ENCODE measurements at places on chromosomes 5 and 9.

- peak; percentile 34 for DNase-seq
Observed at GRCh38 chr5:59798862-59799667, 94.5 kb downstream of the PDE4D start.

DNA sequence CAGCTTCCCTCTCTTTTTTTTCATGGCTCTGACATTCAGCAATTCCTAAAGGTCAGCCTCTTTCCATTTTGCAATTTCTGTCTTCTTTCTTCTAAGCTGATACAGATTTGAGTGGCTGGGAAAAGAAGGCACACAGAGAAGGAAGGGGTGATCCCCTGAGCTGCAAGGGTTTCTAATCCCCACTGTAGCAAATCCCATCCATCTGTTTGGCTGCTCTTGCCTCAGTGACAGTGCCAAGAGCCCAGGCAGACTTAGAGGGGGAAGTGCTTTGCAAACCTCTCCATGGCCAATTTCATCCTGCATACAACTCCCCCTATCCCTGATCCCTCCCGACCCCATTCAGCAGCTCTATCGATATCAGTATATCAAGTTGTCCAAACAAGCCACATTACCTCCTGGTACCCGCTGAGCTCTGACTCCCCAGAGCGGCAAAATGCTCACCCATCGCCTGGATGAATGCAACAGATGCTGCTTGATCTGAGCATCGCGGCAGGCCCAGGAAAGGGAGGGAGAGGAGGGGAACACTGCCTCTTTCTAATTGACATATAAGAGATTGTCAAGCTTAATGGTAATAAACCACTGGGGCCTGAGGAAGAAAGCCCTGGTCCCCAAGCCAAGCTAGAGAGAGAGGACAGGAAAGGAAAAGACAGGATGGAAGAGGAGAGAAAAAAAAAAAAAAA is 268.9 kb downstream of the ASTN2 start:
- DNase-seq = no peak

DNA sequence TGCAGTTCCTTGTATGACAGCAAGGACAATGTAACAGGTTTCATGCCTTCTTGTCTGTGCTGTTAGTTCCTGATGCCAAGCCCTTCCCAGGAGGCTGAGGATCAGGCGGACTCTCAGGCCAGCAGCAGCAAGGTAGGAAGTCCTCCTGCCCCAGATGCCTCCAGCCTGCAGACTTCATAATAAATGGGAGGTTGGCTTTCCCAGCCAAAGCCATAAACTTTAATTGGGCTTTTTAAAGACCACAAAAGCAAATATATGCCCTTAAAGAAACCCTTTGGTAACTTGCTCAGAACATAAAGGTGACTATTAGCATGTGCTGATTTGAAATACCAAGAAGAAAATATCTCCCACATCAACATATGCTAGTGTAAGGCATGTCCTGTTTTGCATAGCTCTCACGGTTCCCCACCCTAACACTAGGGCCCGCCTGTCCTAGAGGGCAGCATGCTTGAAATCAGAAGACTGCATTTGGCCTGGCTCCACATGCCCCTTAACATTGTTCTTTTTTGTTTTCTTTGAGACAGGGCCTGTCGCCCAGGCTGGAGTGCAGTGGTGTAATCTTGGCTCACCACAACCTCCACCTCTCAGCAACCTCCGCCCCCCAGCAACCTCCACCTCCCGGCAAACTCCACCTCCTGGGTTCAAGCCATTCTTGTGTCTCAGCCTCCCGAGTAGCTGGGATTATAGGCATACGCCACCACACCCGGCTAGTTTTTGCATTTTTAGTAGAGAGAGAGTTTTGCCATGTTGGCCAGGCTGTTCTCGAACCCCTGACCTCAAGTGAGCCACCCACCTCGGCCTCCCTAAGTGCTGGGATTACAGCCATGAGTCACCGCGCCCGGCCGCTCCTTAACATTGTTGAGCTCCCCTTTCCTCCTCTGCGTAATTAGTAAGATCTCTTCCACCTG is 44.6 kb upstream of the FCN1 start:
- DNase-seq = no peak

DNA sequence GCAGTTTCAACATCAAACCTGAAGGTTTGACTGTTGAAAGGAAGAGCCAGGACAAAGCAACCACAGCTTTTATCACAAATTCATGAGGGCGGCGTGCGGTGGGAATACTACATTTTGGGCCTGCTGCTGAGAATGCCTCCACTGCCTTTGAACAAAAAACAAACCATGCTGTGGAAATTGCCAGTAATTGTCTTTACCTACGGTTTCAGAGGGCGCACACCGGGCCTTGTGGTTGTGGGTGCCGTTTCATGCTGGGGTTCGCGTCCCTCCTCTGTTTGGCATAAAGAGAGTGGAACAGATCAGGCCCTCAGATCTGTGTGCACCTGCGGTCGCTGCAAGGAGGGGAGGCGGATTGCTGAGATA is 27.6 kb upstream of the TCF7 start:
- DNase-seq = no peak

GRCh38 chr9:115712981-115713380 is 440.6 kb upstream of the PAPPA start:
- DNase-seq = no peak

- DNase-seq = no peak
Observed at GRCh38 chr5:150196514-150196913, 6.7 kb downstream of the SLC6A7 start.

DNA sequence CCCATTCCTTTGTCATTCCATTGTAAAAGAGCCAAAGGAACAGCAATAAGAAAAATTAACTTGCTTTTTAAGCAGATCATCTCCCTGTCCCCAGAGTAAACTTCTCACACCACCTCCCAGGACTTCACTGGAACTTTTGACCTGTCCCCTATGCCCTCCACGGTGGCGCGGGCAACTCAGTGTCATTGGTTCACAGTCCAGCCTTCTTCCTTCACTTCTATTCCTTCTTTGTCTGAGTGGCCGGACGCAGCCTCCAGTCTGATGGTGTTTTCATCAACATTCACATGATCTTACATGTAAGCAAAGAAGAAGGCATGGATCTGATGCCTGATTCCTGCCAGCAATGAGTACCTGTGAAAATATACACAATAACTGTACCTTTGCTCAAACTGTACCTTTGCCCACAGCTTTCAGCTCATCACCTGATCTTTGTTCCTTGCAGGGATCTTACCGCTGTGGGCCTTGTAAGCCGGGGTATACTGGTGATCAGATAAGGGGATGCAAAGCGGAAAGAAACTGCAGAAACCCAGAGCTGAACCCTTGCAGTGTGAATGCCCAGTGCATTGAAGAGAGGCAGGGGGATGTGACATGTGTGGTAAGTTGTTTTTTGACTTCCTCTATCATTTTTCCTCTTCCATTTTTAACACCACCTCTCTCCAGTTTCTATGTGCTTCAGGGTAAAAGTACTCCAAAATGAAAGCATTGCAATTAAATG is 32.5 kb downstream of the THBS4 start:
- DNase-seq = no peak

DNA sequence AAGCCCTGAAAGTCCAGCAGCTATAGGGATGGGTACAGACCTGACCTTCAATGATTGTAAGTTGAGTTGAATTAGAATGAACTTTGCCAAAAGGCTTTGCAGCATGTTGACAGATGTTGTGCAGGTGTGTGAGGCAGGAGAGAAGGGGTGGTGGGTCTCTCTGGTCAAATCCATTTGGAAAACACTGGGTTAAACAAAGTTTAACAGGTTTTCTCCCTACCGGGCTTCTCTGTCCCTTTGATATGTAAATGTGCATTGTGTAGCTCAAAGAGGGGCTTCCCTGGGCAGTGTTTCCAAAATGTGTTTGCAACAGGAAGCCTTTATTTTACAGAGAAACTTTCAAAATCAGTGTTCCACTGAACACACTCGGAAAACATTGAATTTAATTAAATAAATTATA is 72.1 kb upstream of the BRINP1 start:
- DNase-seq = no peak

DNA sequence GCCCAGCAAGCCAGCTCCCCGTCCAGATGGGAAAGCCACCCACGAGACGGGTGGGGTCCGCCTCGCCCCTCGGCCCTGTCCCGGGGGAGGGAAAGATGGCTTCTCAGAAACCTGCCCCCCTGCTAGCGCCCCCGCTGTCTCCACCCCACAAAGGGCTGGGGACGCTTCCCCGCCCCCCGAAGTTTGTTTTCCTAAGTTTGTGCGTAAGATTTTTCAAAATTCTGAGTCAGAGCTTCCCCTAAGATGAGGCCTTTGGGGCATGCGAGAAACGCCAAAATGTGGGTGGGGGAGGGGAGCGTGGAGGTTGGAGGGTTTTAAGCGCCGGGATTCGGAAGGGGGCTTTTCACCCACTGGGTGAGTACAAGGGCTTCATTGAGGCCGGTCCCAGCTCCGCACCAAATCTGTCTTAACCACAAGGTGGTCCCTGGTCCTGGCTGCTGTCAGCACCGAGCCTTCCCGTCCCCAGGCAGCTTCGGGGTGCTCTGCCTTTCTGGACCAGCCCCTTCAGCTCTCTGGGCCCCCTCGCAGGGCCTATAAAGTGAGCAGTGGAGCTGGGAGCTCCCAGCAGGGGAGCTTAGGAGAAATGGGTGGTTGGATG is 32.3 kb downstream of the PRRX2 start:
- peak; percentile 53 for DNase-seq

- DNase-seq = peak; percentile 6
Observed at GRCh38 chr9:97109194-97109811, 70.4 kb upstream of the CTSV start.

- peak; percentile 61 for DNase-seq
Observed at GRCh38 chr5:125198270-125198974, 452.0 kb upstream of the ZNF608 start.

- peak; percentile 6 for DNase-seq
Observed at GRCh38 chr9:100352201-100352726, 478 bp downstream of the TEX10 start.
